ENCODE measurements at places on chromosomes 3 and 15.

DNA sequence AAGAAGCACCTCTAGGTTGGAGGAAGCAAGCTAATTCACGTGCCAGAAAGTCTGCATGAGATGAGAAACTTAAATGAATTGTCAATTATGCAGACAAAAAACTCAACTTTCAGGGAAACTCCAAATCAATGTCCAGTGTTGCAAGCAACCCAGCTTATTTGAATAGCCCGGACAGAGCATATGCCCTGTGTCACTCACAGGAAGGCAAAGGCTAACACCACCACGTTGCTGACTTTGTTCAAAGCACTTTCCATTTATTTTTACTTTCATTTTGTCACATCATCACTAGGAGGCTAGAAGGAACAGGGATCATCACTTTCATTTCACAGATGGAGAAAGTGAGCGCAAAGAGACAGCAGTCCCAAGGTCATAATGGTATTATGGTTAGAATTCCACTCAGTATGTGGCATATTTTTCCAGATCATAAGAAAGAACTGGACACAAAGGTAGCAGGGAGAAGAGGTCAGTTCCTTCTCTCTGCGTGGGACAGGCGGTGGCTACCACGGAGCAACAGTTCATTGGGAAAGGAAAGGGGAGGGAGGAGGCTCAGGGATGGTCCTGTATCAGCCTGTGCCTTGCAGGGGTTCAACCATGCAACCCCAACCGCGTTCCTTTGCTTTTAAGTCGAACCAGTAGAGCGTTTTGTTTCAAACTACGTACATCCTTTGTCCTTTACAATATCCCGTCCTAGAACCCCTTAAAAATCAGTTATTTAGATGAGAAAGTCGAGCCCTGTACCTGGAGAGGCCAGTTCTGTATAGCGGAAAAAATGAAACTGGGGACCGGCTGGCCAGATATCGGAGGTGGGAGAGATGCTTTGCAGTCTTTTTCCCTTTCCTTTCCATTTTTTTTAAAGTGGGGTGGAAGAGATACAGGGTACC is 1.1 kb downstream of the HEG1 start:
- DNase-seq: no peak

DNA sequence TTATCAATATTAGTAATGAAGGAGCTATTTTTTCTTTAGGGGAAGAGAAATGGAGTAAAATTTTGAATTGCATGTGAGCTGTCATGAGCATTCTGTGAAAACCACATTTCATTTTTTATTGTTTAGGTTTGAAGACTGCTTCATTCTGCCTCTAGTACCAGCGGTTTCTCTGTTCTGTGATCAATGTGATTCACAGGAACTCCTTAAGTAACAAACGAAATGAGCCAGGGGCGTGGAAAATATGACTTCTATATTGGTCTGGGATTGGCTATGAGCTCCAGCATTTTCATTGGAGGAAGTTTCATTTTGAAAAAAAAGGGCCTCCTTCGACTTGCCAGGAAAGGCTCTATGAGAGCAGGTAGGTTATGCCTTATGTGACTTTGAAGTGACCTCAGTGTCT is 13.0 kb downstream of the NIPA2 start:
- no peak for DNase-seq

DNA sequence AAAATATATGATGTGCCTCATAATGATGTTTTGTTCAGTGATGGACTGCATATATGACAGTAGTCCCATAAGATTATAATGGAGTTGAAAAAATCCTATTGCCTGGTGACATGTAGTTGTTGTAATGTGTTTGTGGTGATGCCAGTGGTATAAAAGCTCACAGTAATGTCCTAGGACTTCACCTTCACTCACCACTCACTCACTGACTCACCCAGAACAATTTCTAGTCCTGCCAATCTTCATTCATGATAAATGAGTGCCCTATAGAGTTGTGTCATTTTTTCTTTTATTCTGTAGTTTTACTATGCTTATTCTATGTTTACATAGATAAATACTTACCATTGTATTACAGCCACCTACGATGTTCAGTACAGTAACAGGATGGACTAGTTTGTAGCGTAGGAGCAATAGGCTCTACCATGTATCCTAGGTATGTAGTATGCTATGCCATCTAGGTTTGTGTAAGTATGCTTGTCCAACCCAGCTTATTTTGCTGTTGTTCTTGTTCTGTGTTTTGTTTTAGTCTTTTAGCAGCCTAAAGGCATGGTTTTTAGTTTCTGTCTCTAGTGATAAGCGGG is 88.5 kb upstream of the LRRFIP2 start:
- no peak for DNase-seq

DNA sequence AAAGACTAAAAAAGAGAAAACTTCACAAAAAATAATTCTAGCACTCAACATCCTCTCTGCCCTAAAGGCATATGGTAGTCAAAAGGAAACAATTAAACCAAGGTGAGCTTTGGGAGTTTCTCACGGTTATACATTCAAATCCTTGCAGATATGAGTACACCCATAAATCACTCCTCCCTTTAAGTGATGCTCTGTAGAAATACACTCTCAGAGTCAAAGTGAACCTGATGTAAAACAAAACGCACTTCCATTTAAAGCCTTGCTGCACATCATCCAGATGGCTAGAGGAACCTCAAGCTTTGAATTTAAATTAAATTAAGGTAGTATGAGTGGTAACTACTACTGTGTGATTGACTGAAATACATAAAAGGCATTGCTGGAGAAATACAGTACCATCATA is 36.0 kb upstream of the AADAC start:
- DNase-seq: no peak
